Testis (tissue), 5 donors: ENCODE measurements at places on chromosomes 6 and 20. TPM values are rescaled to one million over a fixed set of nuclear protein-coding genes. Genes with fewer than 3 reads are reported as not detected.
A peak's percentile ranks its signal among the peaks of the same experiment; 100 is the strongest.

DNA sequence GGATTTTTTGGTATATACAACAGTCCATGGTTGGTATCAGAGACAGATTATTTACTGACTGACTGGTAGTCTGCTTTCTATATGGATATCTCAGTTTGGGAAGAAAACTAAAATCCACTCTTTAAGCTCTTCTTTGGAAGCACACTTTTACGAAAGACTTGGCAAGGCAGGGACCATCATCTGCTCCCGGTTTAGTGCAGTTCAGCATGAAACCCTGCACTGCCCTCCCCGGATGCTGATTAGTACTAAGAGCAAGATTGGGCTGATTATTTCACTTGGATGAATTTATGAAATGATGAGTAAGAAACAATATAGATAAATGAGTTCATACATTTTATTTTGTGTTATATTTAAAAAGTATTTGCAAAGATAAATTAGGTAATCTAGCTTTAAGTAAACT lies 56.3 kb downstream of the RGS17 start:
- H3K4me1 ChIP-seq: no peaks in the 10 kb centered on the region
- no peak overlapping the region for H3K4me3 ChIP-seq
- DNase-seq: peak; percentile 33
- H3K27ac ChIP-seq: no peak overlapping the region

- peak; percentile 19 for DNase-seq
- H3K27me3 ChIP-seq: no peaks in the 10 kb centered on the region
- no peak within 1 kb of the TSS for H3K27ac ChIP-seq
- H3K4me1 ChIP-seq: peaks cover 4% of the 10 kb centered on the region
These were observed at the start of gene FUT9 for GRCh38 chr6:96015518-96016333. FUT9 (plus strand) TSS chr6:96015974; CDS start chr6:96203156, 187,182 bp downstream.

GRCh38 chr20:64119681-64120341 lies 12.4 kb upstream of the NPBWR2 start:
- no peaks in the 10 kb centered on the region for H3K27me3 ChIP-seq
- no peak for DNase-seq
- no peak overlapping the region for H3K4me3 ChIP-seq
- no peak overlapping the region for H3K27ac ChIP-seq
- no peaks in the 10 kb centered on the region for H3K4me1 ChIP-seq

LIME1 gene
- 47.4 TPM for total RNA-seq
